Suppressor macrophage treated with lipopolysaccharide for 4 hours (primary cell): ENCODE measurements at places on chromosomes 6 and 20.
A peak's percentile ranks its signal among the peaks of the same experiment; 100 is the strongest.

DNA sequence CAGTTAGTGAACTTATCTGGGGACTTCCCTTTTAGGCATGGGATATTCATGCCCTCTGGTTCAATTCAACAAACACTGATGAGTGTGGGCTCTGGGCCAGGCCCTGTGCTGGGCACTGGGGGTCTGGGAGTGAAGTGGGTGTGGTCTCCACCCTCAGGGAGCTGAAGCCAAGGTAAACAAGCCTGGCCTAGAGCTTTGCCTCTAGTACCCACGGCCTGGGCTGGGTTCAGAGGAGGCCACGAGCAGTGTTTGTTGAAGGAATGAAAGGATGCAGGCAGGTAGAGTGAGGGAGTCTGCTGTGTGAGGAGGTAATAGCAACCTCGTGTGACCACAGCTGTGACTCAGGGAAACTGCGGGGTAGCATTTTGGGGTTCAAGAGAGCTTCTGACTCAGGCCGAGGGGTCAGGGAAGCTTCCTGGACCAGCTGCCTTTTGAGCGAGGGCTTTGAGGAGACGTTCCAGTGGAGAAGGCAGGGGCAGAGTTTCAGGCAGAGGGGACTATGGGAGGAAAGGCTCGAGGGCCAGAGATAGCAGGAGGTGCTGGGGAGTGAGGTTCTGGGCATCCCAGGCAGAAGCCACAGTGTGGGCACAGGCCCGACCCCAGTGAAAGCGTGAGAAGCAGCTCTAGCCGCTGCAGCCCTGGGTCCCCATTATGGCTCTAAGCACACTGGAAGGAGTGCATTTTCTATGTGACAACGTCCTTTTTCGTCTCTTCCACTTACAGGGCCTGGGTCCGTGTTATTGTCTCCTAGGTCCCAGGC, 5.6 kb downstream of the MYLK2 start:
- no peak for DNase-seq

GRCh38 chr20:24733416-24733815, 215.7 kb upstream of the CST7 start:
- DNase-seq: peak; percentile 28

DNA sequence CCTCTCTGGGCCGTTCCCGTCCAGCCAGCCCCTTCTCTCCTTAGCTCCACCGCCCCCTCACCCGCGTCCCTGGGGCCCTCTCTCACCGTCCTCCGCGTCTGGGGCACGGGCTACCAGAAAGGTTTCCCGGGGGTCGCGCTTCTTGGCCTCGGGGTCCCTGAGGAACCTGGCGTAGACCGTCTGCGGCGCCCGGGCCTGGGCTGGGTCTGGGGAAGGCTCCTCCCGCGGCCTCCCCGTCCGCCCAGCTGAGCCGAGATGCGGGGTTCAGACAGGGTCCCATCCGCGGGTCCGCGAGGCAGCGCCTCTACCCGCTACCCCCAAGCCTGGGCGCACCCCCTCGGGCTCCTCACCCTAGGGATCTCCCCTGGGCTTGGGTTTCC, 1.1 kb downstream of the TULP1 start:
- no peak for DNase-seq

DNA sequence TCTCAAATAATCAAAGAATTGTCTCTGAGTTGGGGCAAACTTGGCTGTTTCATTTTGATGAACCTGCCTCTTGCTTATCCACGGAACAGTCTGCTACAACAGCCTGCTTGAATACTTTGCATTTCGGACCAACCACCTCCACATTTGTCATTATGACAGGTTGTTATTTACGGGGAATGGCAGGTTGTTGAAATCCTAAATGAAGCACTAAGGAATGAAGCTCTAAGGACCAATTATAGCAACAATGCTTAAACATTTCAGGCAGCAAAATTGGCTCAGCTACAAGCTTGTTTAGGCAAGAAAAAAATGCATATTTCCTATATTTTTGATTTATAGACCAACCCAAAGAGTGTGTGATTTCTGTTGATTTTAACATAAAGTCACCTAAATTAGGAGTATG, 84.5 kb downstream of the MAP3K7 start:
- DNase-seq: no peak

- no peak for DNase-seq
Measured at GRCh38 chr20:54549658-54550326, 74.4 kb downstream of the DOK5 start.

GRCh38 chr20:9403448-9403847, 110.9 kb upstream of the LAMP5 start:
- peak; percentile 25 for DNase-seq

DNA sequence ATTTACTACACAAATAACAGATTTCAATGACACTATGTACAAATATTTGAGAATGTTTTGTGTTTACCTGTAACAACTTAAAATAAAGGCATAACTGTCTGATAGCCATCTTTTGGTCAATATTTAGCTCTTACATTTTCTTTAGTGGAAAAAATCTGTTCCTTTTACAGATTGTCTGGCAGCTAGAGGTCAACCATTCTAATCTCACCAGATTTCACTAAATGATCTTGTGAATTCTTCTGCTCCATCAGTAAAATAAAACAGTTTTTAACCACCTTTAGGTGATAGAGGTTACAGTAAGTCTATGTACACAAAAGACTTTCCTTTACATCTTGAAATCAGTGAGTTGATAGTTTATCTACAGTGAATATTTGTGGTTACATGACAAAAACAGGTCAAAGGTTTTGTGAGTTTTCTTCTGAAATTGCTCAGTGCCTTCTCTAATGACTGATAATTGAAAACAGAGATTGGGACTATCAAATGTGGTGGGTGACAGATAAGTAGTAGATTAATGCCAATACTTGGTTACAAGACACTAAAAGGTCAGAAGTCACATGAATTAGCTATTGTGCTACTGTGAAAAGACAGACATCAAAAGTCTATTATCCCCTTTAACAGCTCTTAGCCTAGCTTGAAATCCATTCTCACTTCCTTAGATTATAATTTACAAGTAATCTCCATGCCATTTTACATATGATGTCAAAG, 47.4 kb downstream of the BMP5 start:
- DNase-seq: no peak

- DNase-seq: peak; percentile 79
Measured at GRCh38 chr6:14066782-14067406, 50.7 kb upstream of the CD83 start.

- DNase-seq: no peak
Measured at GRCh38 chr20:38291966-38292365, 12.0 kb upstream of the BPI start.

DNA sequence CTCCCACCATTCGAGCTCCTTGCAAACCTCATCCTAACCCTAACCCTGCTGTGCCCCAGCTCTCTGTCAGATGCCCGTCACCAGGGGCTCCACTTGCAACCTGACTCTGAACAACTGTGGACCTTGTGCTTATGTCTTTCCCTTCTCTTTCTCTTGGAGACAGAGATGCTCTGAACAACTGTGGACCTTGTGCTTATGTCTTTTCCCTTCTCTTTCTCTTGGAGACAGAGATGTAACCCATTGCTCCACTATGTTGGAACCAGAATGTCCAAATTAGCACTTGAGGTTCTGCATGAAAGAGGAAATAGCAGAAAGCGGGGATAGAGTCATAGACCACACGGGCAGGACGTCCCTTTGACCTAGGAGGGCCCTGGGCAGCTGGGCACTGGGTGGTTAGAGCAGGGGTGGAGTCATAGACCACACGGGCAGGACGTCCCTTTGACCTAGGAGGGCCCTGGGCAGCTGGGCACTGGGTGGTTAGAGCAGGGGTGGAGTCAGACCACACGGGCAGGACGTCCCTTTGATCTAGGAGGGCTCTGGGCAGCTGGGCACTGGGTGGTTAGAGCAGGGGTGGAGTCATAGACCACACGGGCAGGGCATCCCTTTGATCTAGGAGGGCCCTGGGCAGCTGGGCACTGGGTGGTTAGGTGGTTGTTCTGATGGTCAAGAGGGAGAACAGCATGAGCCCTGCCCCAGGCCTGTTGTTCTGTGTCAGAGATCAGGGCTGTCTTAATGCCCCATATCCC, 22.2 kb downstream of the PCMTD2 start:
- DNase-seq: peak; percentile 6

- peak; percentile 32 for DNase-seq
Measured at GRCh38 chr6:135880066-135880972, 28.8 kb downstream of the PDE7B start.

GRCh38 chr6:43250992-43251373, 7.7 kb downstream of the TTBK1 start:
- no peak for DNase-seq
